ENCODE measurements at places on chromosomes 12 and 14.

- DNase-seq: no peak
Observed at GRCh38 chr12:9867531-9867930, 1.6 kb downstream of the CLEC2B start.

DNA sequence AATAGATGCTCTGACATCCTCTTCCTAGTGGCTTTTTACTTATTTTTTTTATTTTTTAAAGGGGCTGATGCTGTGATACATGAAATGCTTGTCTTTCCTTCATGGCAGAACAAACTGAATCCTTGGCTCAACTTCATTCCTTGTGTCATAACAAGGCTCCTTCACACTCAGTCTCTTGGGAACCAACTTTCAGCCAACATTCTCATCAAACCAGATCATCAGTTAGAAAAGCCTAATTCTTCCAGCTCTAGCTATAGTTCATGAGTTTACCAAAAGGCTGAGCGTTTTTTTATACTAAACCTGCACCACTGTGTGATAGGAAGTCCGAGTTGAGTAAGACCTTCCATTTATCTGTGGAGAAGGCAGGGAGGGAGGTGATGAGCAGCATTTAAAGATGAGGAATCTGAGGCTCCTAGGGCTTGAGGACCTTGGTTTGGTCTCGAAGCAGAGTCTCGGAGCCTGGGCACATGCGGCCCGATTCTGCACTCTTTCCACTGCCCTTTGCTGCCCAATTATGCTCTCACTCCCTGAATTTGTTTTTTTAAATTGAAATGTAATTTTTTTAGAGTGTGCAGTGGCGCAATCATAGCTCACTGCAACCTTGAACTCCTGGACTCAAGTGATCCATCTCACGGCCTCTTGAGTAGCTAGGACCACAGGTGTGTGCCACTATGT lies 8.2 kb downstream of the GPRC5D start:
- no peak for DNase-seq

GRCh38 chr14:80390906-80391305 lies 179.6 kb upstream of the DIO2 start:
- no peak for DNase-seq

GRCh38 chr14:50569714-50570274 lies 9.8 kb downstream of the ATL1 start:
- DNase-seq: no peak

DNA sequence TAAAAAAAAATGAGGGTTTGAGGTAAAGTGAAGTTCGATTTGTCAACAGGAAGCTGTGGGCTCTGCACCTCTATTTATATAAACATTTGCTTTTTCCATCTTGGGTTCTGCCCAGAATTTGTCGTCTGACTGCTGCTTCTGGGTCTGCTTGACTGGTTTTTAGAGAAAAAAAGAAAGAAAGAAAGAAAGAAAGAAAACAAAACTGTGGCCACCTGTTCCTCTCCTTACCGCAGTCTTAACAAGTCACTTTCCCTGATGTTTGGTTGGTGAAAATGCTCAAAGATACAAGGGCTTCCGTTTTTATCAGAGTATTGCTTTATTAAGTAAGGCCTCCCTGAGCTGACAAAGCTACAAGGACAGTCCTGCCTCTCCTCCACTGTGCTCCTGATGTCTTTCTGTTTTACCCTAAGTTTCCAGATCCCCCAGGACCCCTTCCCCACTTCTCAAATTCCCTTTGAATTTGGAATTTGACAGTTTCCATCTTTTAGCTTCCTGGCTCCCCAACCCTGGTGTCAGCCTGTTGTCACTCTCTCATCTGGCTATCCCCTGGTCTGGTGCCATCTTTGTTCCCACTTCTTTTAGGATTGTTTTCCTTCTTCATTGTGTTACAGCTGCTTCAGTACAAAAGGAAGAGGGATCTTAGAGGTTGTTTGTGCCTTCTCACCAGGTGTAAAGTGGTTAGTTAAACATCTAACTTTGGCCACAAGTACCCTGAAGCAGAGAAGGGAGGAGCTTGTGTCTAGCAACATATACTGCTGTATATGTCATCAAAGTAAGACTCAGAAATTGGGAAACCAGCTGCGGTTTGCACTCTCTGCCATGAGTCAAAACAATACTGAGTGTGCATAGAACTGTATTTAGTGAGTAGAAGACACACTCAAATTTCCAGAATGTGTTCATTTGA lies 18.0 kb downstream of the MFAP5 start:
- DNase-seq: peak; percentile 7

- no peak for DNase-seq
Observed at GRCh38 chr12:31685801-31686200, 26.3 kb downstream of the ETFBKMT start.

DNA sequence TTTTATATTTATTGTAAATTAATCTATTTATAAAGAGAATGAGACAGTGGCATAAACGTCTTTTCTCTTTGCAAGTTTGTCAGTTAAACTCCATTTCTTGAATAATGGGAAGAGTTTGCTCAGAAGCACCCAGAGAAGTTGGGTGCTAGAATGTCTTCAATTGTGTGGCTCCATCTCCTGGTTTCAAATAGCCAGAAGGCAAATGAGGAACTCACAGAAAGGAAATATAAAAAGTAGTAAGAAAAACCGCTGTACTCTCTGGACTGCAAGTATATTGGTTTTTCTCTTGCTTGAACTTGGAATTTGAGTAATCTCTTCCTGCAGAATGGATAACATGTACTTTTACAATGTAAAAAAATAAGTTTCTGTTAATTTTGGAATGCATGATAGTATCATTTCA lies 217.5 kb downstream of the DPY19L2 start:
- DNase-seq: no peak

DNA sequence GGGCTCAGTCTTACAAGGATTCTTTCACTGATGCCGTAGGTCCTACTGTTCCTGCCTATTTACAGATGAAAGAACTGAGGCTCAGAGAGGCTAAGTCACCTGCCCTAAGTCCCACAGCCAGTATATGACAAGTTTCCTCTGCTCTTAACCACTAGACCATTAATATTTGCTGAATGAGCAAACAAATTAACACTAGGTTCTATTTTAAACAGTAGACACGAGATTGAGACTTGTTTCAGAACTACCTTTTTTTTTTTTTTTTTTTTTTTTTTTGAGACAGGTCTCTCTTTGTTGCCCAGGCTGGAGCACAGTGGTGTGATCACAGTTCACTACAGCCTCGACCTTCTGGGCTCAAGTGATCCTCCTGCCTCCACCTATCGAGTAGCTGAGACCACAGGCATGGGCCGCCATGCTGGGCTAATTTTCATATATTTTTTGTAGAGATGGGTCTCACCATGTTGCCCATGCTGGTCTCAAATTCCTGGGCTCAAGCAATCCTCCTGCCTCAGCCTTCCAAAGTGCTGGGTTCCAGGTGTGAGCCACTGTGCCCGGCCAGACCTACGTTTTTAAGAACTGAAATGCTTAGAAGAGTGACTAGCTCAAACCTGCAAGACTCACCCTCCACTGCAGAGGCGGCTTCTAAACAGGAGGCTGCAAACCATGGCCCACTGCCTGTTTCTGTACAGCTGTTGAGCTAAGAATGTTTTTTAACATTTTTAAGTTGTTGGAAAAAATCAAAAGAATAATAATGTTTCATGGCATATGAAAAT lies 12.9 kb downstream of the SYNE3 start:
- no peak for DNase-seq

DNA sequence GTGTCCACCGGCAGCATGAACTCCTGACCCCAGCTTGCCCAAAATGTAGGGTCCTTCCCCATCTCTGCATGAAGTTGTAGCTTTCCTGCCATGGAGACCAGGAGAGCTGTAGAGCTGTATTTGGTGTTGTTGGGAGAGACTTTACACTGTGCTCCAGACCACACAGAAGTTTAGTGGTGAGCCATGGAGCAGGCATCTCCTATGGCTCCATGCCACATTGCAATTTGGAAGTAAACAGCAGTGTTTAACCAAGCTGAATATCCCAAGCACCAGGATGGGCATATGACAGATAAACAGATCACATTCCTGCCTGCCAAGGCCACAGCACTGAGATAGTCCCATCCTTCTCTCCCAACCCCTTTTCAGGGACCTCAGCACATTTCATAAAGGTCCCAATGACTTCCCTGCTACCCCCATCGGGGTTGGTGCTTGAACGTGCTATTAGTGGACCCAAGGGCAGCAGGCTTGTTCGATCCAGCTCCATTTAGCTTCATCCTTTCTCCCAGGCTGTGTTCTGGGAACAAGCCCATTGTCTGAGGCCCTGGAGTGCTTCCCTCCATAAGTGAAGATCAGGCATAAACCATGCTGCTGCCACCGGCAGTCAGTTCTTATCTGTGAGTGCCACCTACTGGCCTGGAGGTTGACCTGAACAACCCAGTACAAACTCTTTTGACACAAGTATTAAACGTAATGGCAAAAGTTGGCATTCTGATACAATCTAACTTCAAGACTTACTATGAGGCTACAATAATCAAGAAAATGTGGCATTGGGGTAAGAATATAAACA lies 172.3 kb upstream of the ATXN7L3B start:
- DNase-seq: no peak

DNA sequence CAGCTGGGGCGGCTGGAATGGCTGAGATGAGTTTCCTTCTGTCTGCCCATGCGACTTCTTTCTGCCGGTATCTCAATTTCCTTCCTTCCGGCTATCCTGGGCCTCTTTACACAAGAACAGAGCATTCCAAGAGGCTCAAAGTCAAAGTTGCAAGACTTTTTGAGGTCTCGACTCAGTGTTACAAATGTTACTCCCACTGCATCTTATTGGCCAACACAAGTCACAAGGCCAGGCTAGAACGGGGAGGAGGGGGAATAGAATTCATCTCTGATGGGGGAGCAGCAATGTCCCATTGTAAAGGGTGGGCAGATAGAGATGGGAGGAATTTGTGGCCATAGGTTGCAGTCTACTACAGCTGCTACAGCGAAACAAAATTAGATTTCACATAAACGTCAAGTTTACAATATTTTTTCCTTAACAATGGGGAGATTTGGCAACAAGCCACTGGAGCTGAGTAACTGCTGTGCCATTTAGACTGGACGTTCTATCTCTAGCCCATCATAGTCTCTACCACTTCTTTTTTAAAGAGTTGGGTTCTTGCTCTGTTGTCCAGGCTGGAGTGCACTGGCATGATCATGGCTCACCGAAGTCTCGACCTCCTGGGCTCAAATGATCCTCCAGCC lies 9.5 kb upstream of the NYNRIN start:
- DNase-seq: no peak

DNA sequence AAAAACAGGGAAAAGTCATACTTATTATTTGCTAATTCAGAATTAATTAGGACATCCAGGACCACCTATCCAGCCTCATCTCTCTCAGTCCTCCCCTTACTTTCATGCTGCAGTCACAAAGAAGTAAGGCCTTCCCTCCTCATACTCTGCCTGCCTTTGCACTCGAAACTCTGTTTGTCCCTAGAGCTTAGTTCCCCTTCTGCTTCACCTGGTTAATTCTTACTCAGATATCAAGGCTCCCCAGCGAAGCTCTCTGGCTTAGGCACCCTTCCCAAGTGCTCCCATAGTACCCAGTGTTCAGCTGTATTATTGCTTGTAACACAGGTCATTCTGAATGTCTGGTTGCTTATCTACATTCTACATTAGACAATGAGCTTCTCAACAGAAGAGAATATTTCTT lies 81.3 kb downstream of the ERGIC2 start:
- no peak for DNase-seq

DNA sequence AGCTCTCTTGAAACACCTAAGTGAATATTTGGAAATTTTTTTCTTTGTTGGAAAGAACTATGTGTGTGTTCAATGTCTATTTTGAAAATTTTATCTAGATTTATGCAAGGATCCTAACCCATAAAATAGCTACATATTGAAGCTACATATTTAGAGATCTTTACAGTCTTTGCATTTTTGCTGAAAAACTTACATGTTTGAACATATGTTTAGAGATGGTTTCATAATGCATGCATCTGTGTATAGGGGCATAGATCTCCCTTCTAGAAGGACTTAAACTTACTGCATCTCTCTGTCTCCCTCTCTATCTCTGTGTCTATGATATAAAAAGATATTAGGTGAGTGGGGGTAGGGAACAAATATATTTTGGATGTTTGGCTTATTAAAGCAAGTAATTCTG lies 8.2 kb upstream of the HOXC4 start:
- DNase-seq: no peak

- DNase-seq: no peak
Observed at GRCh38 chr14:32186248-32186647, 15.6 kb upstream of the RNU6-7 start.

DNA sequence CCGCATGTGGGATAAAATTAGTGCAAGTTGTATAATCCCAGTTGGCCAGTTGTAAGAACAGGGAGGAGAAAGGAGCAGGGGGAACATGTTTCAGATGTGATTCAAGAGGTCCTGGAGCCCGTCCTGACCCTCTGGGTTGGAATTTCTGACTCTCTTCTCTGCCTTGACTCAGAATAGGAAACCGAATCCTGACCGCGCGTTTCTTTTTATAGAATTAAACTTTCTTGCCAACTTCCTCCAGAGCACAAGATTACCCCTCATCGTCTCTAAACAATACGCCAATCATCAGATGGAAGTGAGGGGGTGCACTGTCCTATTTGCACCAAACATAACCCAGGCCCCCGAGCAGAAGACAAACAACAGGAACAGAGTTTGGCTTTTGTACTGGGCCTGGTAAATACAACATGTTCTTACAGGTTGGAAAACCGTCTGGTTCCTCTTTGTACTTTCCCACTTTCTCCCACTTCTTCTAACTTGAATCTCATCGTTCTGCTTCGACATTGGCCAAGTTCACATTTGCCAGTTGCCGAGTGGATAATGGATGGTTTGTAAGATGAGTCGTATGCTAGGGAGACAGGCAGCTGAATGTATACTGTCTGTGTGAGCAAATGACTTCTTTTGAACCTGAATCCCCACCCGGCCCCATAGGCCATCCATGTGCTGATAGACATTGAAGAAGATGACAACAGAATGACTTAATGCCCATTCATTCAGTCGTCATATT lies 42.6 kb upstream of the MED13L start:
- DNase-seq: no peak

DNA sequence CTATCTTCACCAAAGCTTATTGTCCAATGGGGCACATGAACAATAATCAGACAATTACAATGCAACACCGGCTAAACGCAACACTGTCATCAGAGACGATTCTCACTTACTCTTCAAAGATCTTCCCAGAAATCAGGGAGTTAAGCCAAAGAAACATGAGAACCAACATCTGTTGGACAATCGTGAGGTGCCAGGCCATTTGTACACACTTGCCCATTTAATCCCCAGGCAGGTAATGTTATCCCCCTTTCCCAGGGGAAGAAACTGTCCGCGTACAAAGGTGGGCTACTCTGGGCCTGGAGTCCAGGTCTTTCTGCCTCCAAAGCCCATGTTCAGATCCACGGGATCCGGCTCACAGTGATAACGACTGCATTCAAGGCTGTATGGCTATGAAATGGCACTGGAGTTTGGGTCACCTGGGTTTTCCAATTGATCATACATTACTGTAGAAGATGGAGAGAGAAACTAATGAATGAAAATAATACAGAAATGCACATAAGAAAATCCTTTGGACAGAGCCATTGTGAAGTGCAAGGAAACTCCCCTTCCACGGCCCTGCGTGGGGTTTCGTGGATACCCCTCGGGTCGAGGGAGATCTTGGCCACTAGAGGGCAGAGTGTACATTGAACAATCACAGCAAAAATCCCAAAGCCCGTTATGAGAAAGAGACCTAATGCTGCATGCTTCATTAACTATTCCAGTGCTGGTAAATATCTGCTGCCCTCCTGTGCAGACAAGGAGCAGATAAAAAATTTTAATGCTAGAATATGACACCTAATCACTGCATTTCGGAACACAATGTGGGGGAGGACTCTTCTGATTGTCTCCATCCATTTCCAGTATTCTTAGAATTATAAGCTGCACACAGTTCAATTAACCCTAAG lies 111.4 kb downstream of the EGLN3 start:
- DNase-seq: no peak

- no peak for DNase-seq
Observed at GRCh38 chr12:1630133-1630826, 1.2 kb downstream of the WNT5B start.

- DNase-seq: no peak
Observed at GRCh38 chr14:78316786-78317185, 146.6 kb downstream of the NRXN3 start.
